ENCODE measurements at places on chromosomes 5 and 9.

DNA sequence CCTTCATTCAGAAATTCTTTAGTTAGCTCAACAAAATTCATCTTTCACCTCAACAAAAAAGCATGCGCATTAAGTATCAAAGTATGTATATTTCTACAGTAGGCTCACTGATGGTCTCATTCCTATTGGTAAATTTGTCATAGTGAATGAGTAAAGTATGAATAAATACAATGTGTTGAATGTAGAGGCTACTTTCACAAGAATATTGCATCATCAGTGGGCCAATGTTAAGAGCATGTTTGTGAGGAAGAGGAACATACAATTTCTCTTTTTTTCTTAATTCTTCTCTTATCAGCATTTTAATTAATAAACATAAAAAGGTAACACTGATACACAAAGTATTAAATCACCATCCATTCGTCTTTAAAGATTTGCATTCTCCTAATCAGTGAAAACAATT is 505.1 kb downstream of the CETN3 start:
- DNase-seq, result no peak

GRCh38 chr9:101326035-101326434 is 58.8 kb downstream of the BAAT start:
- DNase-seq, result no peak

DNA sequence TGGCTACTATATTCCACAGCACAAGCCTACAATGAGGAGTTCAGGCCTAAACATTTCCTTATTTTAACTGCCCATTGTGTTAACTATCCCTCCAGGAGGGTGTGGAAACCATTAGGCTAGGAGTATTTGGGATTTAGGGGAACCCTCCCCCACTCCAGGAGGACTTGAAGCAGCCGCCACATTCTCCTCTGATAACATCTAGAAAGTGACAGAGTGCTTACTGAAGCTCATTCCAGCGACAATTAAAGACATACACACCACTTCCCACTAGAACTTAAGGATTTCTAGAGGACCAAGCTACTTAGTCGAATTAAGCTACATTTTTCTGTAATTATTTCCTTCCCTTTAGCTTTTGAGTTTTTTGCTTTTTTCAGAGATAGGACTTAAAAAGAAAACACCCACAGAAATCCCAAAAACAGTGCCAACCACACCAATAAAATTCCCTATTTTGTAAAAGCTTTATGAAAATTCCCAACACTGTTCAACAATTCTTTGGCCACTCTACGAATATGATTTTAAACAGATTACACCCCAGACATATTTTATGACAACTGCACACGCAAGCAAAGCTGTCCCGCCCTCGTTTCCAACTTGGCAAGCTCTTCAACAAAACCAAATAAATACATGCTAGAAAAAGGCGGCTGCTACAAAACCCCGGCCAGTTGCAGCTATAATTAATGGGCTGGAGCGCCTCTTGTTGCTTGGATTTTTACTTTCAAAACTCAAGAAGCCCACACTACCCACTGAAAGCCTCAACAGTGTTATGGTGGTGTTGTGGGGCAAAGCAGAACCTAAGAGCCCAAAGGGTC is 4.5 kb downstream of the ROR2 start:
- no peak for DNase-seq

- no peak for DNase-seq
Measured at GRCh38 chr9:95316794-95317118, 753 bp downstream of the FANCC start.

DNA sequence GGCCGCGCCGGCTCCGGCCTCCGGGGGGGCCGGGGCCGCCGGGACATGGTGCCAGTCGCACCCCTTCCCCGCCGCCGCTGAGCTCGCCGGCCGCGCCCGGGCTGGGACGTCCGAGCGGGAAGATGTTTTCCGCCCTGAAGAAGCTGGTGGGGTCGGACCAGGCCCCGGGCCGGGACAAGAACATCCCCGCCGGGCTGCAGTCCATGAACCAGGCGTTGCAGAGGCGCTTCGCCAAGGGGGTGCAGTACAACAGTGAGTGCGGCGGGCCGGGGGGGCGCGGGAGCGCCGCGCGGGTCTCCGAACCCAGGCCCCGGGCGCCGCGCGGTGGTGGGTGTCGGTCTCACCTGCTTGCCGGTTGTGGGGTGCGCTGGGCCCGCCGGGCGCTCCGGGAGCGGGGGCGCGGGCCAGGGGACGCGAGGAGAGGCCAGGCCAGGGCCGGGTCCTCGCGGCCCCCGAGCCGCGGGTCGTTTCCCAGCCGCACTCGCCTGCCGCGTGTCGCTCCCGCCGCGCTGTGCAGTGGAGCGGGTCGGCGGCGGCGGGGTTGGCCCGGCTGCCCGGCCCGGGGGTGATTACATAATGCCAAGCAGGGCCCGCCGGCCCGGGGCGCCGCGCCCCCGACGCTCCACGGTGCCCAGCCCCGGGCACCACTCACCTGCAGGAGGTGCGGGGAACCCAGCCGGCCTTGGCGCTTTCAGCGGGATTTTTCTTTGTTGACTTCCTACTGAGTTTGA is 492 bp downstream of the RABL6 start:
- DNase-seq, result no peak

DNA sequence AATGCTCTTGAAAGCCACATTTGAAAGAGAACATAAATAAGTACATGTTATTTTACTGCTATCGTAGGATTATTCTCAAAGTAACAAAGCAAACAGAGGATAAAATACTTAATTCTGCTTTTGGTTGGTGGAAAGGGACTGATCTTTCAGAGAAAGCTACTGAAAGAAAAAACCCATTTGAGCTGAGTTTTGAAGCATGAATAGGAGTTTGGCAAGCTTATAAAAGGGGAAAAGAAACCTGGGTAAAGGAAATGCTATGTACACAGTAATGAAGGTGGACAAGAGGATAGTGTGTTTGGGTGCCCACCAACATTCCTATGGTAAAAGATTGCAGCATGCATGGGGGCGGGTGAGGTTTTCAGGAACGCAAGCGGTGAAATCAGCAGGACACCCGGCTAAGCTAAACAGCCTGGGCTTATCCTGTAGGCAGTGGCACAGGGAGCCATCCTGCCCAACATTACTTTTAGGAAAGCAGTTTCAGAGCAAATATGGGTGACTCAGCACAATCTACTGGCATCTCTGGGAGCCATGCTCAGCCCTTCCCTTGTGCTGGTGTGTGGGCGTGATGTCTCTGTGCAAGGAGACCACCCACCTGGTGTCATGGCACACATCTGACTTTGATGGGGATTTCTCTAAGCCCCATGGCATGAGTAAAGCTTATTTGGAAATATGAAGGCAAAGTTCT is 673.9 kb upstream of the KLF4 start:
- no peak for DNase-seq
